ENCODE measurements at places on chromosomes 3 and 15. TPM values are rescaled to one million over a fixed set of nuclear protein-coding genes. Genes with fewer than 3 reads are reported as not detected.

GRCh38 chr3:43161684-43162229, 55.9 kb upstream of the POMGNT2 start:
- no peak for DNase-seq

GRCh38 chr3:4078903-4079302, 224.3 kb upstream of the SETMAR start:
- DNase-seq = no peak

DNA sequence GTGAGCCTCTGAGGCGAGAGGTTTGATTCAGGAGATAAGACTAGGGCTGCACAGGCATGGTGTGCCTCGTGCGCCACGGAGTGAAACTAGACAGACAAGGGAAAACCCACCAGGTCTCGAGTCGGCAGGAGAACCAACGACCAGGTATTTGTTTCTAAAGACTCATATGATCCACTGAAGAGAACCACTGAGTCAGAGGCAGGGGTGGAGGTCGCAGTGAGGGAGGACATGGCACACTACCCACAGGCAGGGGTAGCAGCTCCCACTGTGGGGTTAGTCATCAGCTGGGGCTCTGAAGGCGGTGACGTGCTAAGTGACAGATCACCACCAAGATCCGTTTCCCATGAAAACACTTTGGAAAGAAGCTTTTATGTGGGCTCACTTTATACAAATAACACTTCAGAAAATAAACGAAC, 45.7 kb downstream of the CHSY1 start:
- DNase-seq = peak; percentile 65

- DNase-seq = no peak
These were observed 815 bp upstream of the GRM2 start for GRCh38 chr3:51706021-51706485.

DNA sequence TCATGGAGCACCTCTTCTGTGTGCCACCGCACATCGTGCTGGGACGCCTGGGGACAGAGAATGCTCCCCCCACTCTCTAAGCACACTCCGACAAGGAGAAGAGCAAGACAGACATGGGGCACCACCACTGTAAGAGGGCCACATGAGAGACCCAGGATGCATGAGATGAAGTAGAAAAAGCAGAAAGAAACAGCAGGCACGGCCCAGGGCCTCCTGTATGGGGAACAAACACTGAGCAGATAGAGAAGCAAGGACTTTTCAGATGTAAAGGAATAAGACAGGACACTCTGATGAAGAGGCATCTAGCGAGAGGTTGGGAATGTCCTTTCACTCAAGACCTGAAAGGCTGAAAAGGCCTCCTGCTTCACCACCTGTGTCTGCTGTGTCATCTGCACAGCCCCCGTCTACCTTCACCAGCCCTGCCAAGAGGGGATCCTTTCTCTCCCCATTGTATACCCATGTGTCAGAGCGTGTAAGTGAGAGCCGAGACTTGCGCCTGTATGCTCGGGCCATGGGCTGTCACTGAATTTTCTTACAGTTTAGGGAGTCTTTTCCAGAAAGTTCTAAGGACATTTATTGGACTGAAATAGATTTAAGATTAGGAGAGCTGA, 125.6 kb downstream of the LRRK1 start:
- DNase-seq = no peak

The DGKG gene
- total RNA-seq = 0.04 TPM

GRCh38 chr15:89587955-89588354, 12.7 kb downstream of the TICRR start:
- peak; percentile 21 for DNase-seq

DNA sequence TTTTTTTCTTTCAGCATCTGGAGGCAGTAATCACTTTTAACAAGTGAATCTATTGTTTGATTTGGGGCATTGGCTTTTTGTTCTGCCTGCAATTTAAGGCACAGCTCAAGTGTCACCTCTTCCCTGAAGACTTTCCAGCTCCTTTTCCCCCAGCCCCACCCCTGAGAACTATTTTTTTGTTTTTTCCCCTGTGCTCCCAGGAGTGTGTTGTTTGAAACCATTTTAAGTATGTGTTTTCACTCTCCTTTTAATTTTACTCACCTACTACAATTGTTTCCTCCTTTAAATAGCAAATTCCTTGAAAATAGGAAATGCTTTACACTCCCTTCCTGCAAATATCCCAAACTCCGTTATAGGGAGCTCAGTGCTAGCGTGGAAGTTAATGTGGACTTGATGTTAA, 286.7 kb upstream of the PROK2 start:
- no peak for DNase-seq

DNA sequence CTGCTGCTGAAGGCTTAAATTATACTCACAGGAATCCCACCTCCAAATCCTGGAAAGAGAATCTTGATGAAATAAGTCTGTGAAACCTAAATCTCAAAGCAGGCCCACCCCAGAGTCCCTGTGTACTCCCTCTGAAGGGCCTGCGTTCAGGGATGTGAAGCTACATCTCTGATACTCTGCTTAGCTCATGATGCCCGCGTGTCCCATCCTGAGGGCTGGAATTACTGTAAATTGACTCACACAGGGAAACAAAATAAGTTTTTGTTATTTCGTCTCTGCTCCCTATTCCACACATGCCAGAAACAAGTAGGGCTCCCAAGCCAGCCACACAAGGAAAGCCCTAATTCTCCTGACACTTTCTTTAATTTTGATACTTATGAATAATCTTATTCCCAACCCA, 10.9 kb upstream of the PLCL2 start:
- no peak for DNase-seq

The EXOG gene
- 5.4 TPM for total RNA-seq

GRCh38 chr15:66943456-66944095, 121.8 kb upstream of the SMAD3 start:
- no peak for DNase-seq

The LDHAL6B gene
- not detected for total RNA-seq

DNA sequence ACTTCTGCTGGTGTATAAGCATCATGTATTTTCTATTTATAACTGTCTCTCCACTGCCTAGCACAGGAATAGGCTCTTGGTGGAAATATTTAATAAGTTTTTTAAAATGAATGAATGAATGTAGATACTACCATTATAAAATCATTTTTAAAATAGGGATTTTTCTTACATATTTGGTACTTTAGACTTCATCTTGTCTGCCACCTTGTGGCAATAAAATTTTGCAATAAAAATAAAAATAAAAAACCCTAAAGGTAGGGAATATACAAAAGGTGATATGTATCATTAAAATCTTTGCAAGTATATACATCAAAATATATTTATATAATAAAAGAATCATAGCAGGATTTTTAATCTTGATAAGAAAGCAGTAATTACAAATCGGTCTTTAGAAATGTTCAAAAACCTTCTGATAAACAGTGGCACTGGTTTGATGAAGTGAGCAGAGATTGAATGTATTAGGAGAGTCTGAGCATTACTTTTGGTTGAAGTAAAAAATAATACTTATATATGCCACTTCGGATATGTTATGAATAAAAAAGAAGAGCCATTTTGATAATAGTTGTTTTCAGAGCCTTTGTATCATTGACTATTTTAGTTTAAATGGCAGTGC, 95.2 kb downstream of the SPATA16 start:
- DNase-seq = no peak

- no peak for DNase-seq
These were observed 451.0 kb downstream of the EDEM1 start for GRCh38 chr3:5638550-5638949.

GRCh38 chr15:25469377-25469776, 30.6 kb upstream of the UBE3A start:
- DNase-seq = no peak
